H9 (cell line): ENCODE measurements at places on chromosomes 1 and 21. TPM values are rescaled to one million over a fixed set of nuclear protein-coding genes. Genes with fewer than 3 reads are reported as not detected.

COL16A1 gene
- total RNA-seq = 6.2 and 6.5 TPM in 2 replicates

GBP6 gene
- not detected in 2 replicates for total RNA-seq

OLFML2B gene
- 1.3 and 1.4 TPM in 2 replicates for total RNA-seq

DNA sequence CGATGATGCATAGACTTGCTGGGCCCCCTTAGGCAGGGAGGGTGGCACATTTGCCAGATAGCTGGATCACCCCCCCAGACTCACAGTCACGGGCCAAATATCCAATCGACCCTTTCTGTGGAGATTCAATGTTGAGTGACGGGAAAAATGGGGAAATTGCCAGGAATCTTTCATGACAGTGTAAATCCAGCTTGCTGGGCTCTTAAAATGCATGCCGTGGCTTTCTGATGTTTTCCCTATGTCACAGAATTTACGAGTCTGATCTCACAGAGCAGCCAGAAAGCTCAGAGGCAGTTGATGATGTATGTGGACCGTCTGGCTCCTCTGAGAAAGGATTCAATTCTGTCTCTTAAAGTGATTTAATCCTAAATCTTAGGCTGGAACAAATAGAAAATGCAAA, 150.1 kb upstream of the ZNF644 start:
- no peak overlapping the region for H3K4me3 ChIP-seq
- DNase-seq = no peak

DNA sequence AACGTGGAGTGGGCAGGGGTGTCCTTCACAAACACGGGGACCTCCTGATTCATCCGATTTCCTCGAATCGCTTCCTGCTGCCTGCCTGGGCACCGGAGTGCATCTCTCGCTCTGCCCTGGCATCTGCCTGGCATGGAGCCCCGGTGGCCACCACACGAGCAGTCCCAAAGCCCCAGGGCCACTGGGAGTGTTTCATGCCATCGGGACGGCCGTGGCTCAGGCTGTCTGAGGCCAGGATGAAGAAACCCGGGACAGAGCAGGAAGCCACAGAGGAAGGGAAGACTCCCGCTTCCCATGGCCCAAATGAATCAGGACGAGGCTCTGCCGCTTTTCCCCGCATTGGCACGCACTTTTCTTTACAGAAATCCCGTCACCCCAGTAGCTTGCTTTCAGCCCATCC, 32.4 kb downstream of the MEGF6 start:
- no peak overlapping the region for H3K4me3 ChIP-seq
- no peaks in the 10 kb centered on the region for H3K27me3 ChIP-seq
- no peaks in the 10 kb centered on the region for H3K4me1 ChIP-seq
- no peak overlapping the region for H3K27ac ChIP-seq
- DNase-seq = no peak
- peaks cover 5% of the 10 kb centered on the region; the same call in 1 of the 2 replicates for H3K36me3 ChIP-seq

- H3K4me1 ChIP-seq = no peaks in the 10 kb centered on the region; the same call in 1 of the 2 replicates
- peak; percentile 24 for DNase-seq
- H3K27ac ChIP-seq = no peak overlapping the region
- H3K4me3 ChIP-seq = no peak overlapping the region
Measured at GRCh38 chr21:43206231-43207042, 37.6 kb downstream of the CRYAA start.

DNA sequence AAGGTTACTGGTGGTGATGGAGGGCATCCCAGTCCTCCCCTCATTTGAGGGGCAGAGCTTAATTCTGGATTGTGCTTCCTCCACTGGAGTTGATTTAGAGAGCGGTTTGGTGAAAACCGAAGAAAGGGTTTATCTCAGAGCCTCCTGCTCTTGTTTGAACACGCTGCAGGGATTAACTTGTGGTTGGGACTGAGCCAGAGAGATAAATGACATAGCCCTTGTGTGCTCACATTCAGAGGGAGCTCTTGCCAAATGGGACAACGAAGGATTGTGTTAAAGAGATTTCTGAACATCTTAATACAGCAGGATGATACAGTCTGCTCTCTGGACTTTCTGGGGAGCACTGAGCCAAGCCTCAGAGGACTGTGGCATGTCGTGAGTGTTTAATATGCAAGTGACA, 308.2 kb downstream of the DISC1 start:
- no peak overlapping the region for H3K27ac ChIP-seq
- no peak overlapping the region for H3K4me3 ChIP-seq
- peaks cover 11% of the 10 kb centered on the region; the same call in 1 of the 2 replicates for H3K36me3 ChIP-seq
- H3K27me3 ChIP-seq = no peaks in the 10 kb centered on the region
- no peaks in the 10 kb centered on the region; the same call in 1 of the 2 replicates for H3K4me1 ChIP-seq

- H3K36me3 ChIP-seq = no peaks in the 10 kb centered on the region
- H3K4me1 ChIP-seq = peaks cover 11% of the 10 kb centered on the region
- H3K27me3 ChIP-seq = no peaks in the 10 kb centered on the region
- no peak for DNase-seq
- no peak overlapping the region for H3K27ac ChIP-seq
- H3K4me3 ChIP-seq = no peak overlapping the region
Measured at GRCh38 chr1:79264285-79264684, 257.8 kb upstream of the ADGRL4 start.

DNA sequence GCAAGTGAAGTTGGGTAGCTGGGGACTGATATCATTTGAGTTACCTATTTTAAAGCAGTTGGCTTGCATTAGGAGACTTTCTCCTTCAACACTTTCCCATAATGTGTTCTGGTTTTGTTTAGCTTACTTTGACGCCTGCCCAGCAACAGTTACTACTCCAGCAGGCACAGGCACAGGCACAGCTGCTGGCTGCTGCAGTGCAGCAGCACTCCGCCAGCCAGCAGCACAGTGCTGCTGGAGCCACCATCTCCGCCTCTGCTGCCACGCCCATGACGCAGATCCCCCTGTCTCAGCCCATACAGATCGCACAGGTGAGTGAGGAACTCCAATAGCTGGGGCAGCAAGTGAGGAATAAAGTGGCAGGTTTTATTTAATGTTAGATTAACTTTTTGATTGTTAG, 144.3 kb downstream of the CD247 start:
- no peak overlapping the region for H3K4me3 ChIP-seq
- DNase-seq = peak; percentile 72
- no peak overlapping the region for H3K27ac ChIP-seq
- no peaks in the 10 kb centered on the region for H3K27me3 ChIP-seq
- H3K36me3 ChIP-seq = peaks cover 32% of the 10 kb centered on the region
- H3K4me1 ChIP-seq = peaks cover 4% of the 10 kb centered on the region; the same call in 1 of the 2 replicates

DNA sequence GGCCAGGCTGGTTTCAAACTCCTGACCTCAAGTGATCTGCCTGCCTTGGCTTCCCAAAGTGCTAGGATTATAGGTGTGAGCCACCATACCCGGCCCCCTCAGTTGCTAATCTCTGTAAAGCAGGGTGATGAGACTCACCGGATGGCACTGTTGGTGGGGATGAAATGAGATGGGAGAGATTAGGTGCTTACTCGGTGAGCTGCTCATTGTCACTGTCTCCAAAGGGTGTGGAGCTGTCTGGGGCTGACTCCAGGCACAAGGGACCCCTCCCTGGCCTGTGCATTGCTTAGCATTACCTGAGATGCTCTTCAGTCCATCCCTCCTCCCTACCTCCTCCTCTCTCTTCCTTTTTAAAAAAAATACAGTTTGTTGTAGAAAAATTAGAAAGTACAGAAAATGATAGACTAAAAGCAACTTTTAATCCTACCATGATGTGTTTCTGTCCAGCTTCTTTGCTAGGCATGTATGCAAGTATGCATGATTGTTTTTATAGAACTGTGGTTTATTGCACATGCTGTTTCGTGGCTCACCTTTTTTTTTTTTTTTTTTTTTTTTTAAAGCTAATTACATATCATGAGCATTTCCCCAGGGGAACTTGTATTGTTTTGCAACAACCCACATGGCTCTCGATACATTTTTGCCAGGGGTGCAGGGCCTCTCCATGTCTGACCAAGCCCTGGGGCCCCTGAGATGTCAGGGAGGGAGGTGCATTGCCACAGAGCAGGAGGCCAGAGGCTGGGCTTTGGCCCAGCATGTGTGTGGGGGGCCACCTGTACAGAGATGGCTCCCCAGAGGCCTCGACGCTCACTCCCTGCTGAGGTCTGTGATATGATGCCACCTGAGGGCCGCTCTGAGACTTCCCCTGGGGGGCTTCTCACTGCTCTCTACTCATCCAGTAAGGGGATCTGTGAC, 55.4 kb downstream of the ARHGEF10L start:
- no peak overlapping the region for H3K4me3 ChIP-seq
- no peak for DNase-seq
- H3K27ac ChIP-seq = no peak overlapping the region
- peaks cover 3% of the 10 kb centered on the region; the same call in 1 of the 3 replicates for H3K36me3 ChIP-seq

DNA sequence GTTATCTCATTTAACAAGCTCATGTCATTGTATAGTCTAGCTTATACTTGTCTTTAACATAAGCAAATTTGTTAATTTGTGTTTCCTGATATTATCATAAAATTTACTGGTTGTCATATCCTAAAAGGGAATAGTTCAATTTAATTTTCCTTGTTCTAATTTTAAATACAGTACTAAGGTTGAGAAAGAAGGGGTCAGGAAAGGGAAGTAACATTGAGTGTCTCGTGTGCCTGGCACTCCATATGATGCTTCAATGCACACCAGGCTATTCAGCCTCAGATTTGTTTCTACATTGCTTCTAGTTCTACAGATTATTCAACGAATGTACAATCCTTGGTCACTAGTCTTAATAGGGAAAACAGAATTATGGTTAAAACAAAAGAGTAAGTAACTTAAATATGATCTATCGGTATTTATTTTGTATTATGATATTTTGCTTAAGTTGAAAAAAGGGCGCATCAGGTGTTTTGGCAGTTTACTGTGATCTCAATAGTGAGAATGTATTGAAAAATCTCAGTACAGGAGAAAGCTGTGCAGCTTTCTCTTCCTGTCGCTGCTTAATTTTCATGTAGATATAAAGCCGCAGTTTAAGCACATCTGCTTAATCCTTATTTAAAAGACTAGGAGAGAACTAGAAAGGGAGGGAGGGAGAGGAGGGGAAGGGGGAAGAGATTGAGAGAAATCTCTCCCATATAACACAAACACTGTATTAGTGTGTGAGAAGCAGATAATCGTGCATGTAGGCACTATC, 13.0 kb downstream of the PTPRC start:
- no peak overlapping the region for H3K27ac ChIP-seq
- H3K4me1 ChIP-seq = no peaks in the 10 kb centered on the region
- no peak overlapping the region for H3K4me3 ChIP-seq
- peaks cover 5% of the 10 kb centered on the region for H3K36me3 ChIP-seq
- H3K27me3 ChIP-seq = no peaks in the 10 kb centered on the region

GRCh38 chr1:111908011-111908621, 81.4 kb downstream of the KCND3 start:
- no peak overlapping the region for H3K27ac ChIP-seq
- peaks cover 5% of the 10 kb centered on the region; the same call in 1 of the 2 replicates for H3K4me1 ChIP-seq
- DNase-seq = no peak
- H3K4me3 ChIP-seq = no peak overlapping the region
- no peaks in the 10 kb centered on the region; the same call in 1 of the 2 replicates for H3K27me3 ChIP-seq

- DNase-seq = no peak
- H3K27me3 ChIP-seq = no peaks in the 10 kb centered on the region
- H3K36me3 ChIP-seq = no peaks in the 10 kb centered on the region
- no peak overlapping the region for H3K4me3 ChIP-seq
- no peak overlapping the region for H3K27ac ChIP-seq
Measured at GRCh38 chr1:209601809-209602657, 18.5 kb downstream of the CAMK1G start.
